Stimulated activated CD4-positive, alpha-beta T cell treated with anti-CD3 and anti-CD28 coated beads, Interleukin-15, amount 100 ng/mL, for 48 hours (primary cell): ENCODE measurements at places on chromosomes 2 and 18.

DNA sequence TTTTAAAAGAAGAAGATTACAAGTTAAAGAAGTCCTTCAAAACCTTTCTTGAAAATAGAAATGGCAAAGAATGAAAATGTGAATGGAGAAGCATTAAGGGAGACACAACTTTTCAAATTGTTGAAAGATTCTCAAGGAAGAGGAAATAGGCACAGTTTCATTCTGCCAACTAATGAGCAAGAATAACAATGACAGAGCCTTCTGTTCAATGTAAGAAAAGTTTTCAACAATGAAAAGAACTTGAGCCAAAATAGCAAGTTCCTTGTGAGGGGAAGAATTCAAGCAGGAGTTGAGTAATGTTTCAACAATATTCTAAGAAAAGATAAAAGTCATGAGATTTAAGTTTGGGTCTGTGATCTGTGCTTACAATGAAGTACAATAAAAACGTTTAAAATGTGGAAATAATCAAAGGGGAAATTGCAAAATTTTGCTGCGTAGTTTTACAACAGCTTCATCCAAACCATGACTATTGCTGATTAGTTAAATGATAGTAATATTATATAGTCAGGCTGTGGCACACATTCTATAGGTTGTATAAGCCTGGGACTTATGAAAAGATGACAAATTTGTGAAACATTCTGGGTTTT, 122.6 kb downstream of the METTL4 start:
- DNase-seq: no peak

GRCh38 chr2:65528241-65528574, 95.8 kb upstream of the SPRED2 start:
- DNase-seq: no peak

GRCh38 chr18:64179556-64180080, 30.7 kb upstream of the LINC00305 start:
- DNase-seq: no peak

- DNase-seq: no peak
Measured at GRCh38 chr2:305366-305765, 17.5 kb upstream of the ALKAL2 start.

DNA sequence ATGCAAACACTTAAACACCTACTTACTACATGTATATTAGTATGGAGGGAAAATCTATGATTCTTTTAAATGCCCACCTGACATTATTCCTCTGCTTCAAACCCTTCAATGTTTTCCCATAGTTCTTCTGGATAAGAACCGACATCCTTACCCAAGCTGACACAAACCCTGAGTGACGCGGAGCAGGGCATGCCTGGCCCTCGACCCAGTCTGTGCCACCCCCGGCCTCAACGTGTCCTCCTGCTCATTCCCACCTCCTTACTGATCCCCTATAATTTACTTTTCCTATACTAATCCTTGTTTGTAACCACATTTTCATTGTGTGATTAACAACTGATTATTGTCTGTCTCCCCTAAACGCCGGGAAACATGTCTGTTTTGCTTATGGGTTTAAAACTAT, 17.5 kb downstream of the KIDINS220 start:
- DNase-seq: no peak

- no peak for DNase-seq
Measured at GRCh38 chr2:223868005-223868404, 30.6 kb upstream of the AP1S3 start.

- DNase-seq: no peak
Measured at GRCh38 chr2:75208738-75209137, 9.4 kb upstream of the TACR1 start.

GRCh38 chr2:158542577-158542976, 85.8 kb downstream of the PKP4 start:
- DNase-seq: no peak

GRCh38 chr2:30437809-30438548, 9.1 kb upstream of the LCLAT1 start:
- no peak for DNase-seq

- no peak for DNase-seq
Measured at GRCh38 chr18:46297621-46298020, 193.4 kb downstream of the HAUS1 start.

DNA sequence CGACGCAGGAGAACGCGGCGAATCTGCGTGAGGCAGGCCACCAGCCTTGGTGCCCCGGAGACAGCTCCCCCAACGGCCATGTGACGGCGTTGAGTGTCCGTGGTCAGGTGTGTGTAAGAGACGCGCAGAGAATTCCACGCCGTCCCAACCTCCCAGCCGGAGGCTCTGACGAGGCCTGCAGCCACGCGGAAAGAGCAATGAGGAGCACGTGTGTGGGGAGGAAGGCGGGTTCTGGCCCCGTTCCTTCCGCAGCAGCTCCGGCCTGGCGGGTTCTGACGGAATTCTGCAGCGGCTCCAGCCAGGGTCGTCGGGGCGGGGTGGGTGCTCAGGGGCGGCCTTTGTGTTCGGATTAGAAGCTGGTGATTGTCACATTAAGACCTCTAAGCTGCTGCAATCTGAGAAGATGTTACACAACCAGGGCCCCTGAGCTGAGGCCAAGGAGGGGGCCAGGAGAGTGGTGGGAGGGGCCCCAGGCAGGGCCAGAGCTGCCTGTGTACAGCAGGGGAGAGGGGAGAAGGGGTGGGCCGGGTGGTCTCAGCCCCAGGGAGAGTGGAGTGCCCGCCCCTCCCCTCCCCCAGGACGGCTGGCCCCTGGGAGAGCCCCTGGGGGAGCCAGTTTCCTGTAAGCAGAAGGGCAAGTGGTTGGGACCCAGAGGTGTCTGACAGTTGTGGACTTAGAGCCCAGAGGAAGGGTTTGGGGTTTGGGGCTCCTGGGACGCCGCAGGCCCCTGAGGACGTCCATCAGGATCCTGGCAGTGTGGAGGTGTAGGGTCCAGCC, 5.1 kb upstream of the GAL3ST2 start:
- no peak for DNase-seq

- DNase-seq: no peak
Measured at GRCh38 chr18:11520536-11520935, 88.9 kb upstream of the SLC35G4 start.

GRCh38 chr2:84991404-84992160, 20.6 kb downstream of the KCMF1 start:
- DNase-seq: no peak

DNA sequence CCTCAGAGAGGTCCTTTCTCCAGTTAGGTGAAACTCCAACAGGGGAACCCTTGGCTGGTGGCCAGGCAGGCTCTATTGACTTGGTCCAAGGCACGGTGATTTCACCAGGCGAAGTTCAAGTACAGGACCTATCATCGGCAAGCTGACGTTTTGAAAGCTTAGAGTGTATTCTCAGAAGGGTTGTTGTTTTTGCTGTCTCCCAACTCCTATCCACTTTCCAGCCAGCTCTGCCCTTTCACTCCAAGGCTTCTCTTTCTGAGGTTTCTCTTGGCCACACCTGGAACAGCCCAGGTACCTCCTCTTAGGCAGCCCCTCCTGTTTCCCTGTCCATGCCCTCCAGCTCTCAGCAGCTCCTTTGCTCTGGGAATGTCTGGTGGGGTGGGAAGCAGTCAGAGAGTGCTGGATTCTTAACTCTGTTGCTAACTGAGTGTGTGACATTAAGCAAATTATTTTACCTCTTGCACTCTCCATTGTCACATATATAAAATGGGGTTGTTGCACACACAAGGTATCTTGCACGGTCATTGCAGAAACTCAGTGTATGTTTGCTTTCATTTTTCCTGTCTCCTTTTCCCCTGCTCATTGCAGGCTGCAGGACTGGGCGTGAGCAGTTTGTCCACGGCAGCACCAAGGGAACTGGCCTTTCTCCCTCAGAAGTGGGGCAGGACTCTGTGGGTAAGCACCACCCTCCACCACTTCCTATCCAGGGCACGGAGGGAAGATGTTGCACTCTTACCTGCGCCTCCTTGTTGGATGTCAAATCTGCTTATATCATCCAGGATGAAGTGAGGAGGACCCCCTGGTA, 30.2 kb downstream of the CAPN13 start:
- no peak for DNase-seq

- no peak for DNase-seq
Measured at GRCh38 chr18:3048121-3048520, 35.2 kb upstream of the LPIN2 start.

DNA sequence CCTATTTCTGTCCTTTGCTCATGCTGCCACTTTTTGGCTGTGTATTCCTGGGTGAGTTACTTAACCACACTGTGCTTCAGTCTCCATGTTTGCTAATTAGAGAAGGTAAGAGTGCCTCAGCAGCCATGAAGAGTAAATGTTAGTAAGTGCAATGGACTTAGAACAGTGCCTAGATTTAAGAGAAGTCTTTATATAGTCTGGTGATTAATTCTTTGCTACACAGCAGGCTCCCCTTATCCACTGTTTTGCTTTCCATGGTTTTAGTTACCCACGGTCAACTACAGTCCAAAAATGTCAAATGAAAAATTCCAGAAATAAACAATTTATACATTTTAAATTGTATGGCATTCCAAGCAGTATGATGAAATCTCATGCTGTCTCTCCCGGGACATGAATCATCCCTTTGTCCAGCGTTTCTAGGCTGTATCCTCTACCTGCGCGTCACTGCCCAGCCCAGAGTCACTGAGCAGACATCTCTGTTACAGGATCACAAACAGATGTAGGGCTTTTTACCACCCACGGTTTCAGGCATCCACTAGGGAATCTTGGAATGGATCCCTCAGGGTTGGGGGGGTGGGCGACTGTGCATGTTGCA, 91.0 kb downstream of the CTIF start:
- no peak for DNase-seq

- DNase-seq: no peak
Measured at GRCh38 chr2:200288670-200289429, 17.6 kb upstream of the SPATS2L start.

- DNase-seq: no peak
Measured at GRCh38 chr2:160142472-160142871, 57.6 kb downstream of the ITGB6 start.

DNA sequence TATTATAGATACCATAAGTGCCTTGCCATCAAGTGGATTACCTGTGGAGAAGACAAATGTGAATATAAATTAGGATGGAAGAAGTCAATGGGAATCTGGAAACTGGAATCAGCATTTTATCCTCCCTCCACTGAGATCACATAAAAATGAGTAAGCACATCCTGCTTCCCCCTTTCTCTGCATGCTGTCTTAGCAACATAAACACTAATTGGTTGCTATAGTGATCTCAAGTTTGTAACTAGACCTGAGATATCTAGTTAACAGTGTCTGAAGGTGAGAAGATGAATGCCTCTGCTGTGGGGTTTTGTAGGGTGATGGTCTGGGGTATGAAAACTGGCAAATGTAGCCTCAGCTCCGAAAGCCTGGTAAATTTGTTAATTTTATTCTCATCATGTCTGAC, 1357.5 kb upstream of the CELF4 start:
- no peak for DNase-seq

DNA sequence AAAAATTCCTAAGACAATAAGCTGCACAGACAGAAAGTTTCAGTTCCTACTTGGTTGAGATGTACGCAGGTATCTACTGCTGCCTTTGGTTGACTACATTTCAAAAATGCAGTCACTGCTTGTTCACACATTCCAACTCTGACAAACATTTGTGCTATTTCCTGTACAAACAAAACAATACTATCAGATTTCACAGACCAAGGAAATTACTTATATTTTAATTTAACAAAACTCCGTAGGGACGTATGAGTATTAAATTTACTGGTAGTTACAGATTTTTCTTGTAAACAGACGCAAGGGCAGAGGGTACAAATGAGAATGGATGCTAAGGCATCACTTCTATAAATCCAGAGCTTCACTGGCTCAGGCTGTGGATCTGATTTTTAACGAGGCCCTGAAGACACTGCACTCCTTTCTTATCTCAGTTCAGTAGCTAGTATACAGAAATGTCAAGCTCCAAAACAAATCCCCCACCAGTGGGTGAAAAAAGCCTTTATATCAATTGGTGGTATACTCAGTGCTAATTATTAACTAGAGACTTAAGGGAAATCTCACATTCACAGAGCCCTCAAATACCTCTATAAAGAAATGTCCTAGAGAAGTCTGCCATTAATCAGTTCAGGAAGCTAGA, 31.7 kb upstream of the TTC32 start:
- DNase-seq: no peak

GRCh38 chr2:181393472-181393871, 63.7 kb upstream of the ITGA4 start:
- no peak for DNase-seq
